ENCODE measurements at places on chromosomes 7 and 10. TPM values are rescaled to one million over a fixed set of nuclear protein-coding genes. Genes with fewer than 3 reads are reported as not detected.

KNDC1 gene
- 4.0 TPM for polyA plus RNA-seq

SORBS1 gene
- 17.0 TPM for polyA plus RNA-seq

PAX4 gene
- polyA plus RNA-seq: 0.65 TPM

ANKRD61 gene
- polyA plus RNA-seq: 0.81 TPM

FXYD4 gene
- polyA plus RNA-seq: 4.8 TPM

NOLC1 gene
- 46.2 TPM for polyA plus RNA-seq

TCTN3 gene
- polyA plus RNA-seq: 52.8 TPM

ADRA2A gene
- polyA plus RNA-seq: 0.84 TPM

TDRD1 gene
- not detected for polyA plus RNA-seq

CALCR gene
- not detected for polyA plus RNA-seq

MINPP1 gene
- 46.0 TPM for polyA plus RNA-seq

HSPA12A gene
- 8.7 TPM for polyA plus RNA-seq

ATE1 gene
- 13.0 TPM for polyA plus RNA-seq

TMEM139 gene
- polyA plus RNA-seq: 9.1 TPM

HOXA13 gene
- polyA plus RNA-seq: 6.2 TPM

ACTA2 gene
- 207 TPM for polyA plus RNA-seq

NKX2-3 gene
- polyA plus RNA-seq: not detected

CFAP69 gene
- 1.7 TPM for polyA plus RNA-seq

PRTFDC1 gene
- 6.0 TPM for polyA plus RNA-seq

TMEM120A gene
- polyA plus RNA-seq: 99.5 TPM

PPP1R3A gene
- polyA plus RNA-seq: not detected

CELF2 gene
- polyA plus RNA-seq: 25.9 TPM

COL13A1 gene
- polyA plus RNA-seq: 5.8 TPM

WEE2 gene
- 0.89 TPM for polyA plus RNA-seq

NUTM2E gene
- 0.13 TPM for polyA plus RNA-seq

C7orf57 gene
- not detected for polyA plus RNA-seq

VIPR2 gene
- 4.5 TPM for polyA plus RNA-seq

CHST12 gene
- polyA plus RNA-seq: 21.5 TPM

ASB10 gene
- not detected for polyA plus RNA-seq

MTG1 gene
- 154 TPM for polyA plus RNA-seq

Measured in hepatocyte (in vitro differentiated cells).